ENCODE measurements at places on chromosomes 11 and 22.

DNA sequence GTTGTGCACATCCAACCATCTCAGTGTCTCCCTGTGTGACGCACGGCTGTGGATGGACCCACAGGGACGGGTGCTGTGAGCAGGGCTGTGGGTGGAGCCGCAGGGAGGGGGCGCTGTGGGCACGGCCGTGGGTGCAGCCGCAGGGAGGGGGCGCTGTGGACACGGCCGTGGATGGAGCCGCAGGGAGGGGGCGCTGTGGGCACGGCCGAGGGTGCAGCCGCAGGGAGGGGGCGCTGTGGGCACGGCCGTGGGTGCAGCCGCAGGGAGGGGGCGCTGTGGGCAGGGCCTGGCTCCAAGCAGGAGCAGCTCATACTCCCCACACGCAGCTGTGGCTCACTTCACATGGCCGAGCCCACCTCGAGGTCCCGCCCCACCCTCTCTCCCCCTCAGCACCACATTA lies 6.0 kb upstream of the MAPK11 start:
- DNase-seq: no peak

DNA sequence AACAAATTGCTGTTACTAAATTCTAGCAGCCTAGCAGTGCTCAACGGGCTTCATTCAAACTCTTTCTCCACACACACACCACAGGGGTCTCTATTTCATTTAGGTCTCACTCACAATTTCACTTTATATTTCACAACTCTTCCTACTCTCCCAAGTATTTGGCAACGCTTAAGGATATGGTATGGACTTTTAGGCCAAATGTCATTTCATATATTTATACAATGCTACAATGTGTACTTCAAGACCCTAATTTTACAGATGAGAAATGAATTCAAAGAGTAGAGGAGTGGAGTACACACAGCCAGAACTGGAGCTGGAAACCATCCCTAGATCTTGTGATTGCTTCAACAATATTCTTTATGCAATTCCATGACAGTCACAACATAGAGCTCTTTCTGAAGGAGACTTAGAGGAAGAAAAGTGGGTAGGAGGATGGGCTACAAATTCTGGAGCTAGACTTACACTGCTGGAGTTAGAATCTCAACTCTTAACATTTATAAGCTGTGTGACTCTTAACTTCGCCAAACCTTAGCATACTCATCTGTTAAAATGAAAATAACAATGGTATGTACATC lies 2.5 kb upstream of the MS4A13 start:
- DNase-seq: no peak

- no peak for DNase-seq
These were observed 19.5 kb upstream of the RASSF10 start for GRCh38 chr11:12989428-12990161.

GRCh38 chr11:95556342-95557163 lies 233.0 kb downstream of the FAM76B start:
- DNase-seq: no peak

GRCh38 chr11:27367881-27368280 lies 4.9 kb upstream of the CCDC34 start:
- DNase-seq: peak; percentile 78

DNA sequence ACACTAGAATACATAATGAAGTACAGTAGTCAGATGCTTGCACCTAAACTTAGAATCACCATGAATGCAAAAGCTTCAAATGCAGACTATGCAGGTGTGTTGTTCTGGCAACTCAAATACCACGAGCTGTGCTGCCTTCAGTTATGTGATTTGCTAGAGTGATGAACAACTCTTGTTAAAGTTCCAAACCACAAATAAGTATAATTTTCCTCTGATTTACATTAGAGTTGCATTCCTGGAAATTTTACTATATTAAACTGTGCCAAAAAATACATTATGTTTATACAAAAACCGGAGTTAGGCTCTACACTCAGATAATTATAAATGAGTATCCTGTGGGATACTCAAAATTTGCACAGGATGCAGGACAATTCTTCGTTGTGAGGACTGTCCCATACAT lies 3.0 kb downstream of the TMEM218 start:
- no peak for DNase-seq

DNA sequence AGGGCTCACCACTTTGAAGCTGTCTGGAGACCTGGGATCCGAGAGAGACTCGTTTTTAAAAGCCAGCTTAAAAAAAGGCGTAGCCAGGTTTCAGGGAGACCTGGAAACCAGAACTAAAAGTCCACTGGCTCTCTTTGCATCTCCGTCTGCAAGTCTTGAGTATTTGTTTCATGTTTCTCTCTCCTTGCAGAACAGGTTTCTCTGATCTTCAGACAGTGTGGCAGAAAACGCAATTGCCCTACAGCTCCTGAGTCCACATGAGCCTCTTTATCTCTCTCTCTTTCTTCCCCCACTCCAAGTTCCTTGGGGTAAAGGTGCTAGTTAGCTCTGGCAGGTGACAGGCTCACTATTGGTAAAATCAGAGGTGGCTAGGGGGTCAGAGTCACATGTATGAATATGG lies 67.0 kb upstream of the AMPD3 start:
- no peak for DNase-seq

GRCh38 chr22:25900390-25900789 lies 158.4 kb downstream of the MYO18B start:
- DNase-seq: no peak

DNA sequence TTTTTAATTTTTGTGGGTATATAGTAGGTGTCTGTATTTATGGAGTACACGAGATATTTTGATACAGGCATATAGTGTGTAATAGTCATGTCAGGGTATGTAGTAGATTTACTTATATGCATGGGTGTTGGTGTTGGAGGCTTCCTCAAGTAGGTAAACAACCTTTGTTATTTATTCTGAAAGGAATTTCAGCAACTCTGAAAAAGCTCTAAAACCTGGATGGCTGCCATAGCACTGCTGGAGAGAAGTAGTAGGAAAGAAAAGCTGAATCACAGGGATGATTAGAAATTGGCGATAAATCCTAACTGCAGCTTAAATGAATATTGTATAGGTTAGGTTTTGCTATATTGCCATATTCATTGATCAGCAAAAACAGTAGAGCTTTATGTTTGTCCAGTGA lies 44.4 kb upstream of the ST14 start:
- DNase-seq: peak; percentile 28

DNA sequence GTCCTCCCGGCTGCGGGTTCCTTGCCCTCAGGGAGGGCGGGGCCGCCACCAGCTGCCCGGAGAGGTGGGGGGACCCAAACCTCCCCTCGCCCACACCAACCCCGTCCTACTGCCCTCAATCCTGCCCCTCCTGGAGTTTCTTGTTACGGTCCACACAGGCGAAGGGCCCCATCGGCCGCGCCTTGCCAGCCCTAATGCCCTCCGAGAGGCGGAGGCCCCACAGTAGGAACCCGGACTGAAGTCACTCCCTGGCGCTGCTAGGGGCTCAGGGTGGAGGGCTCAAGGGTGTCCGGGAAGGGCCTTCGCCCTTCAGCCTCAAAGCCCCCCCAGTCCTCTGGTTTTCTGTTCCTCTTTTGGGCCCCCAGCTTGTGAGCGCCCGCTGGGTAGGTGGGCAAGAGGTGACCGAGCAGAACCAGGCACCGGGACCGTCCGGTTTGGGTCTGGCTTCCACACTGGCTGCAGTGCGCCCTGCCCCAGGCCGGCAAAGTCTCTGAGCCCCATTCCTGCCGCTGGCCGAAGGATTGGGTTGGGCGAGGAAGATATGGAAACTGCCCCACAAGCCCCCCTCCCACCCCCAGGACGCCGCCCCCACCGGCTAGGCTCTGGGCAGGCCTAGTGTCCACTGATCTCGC lies 24.5 kb downstream of the DUSP8 start:
- no peak for DNase-seq

DNA sequence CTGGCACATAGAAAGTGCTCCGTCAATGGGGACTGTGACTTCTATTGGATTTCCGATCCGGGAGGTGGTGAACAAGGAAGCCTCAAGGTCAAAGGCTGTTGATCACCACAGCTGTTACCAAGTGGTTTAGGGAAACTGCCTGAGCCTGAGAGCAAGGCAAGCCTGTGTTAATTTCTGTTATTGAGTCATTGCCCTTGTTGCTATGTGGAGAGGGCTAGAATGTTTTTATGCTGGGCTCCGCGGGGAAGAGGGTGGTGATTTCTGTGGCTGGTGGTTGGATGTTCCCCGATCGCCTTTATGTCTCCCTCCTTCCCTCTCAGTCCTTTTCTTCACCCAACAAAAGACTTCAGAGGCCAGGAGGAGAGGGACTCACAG lies 108.5 kb upstream of the ALX4 start:
- no peak for DNase-seq

GRCh38 chr11:72609045-72609444 lies 65.2 kb downstream of the PDE2A start:
- DNase-seq: no peak

- DNase-seq: peak; percentile 62
These were observed 76.1 kb upstream of the RTL6 start for GRCh38 chr22:44574057-44574639.

DNA sequence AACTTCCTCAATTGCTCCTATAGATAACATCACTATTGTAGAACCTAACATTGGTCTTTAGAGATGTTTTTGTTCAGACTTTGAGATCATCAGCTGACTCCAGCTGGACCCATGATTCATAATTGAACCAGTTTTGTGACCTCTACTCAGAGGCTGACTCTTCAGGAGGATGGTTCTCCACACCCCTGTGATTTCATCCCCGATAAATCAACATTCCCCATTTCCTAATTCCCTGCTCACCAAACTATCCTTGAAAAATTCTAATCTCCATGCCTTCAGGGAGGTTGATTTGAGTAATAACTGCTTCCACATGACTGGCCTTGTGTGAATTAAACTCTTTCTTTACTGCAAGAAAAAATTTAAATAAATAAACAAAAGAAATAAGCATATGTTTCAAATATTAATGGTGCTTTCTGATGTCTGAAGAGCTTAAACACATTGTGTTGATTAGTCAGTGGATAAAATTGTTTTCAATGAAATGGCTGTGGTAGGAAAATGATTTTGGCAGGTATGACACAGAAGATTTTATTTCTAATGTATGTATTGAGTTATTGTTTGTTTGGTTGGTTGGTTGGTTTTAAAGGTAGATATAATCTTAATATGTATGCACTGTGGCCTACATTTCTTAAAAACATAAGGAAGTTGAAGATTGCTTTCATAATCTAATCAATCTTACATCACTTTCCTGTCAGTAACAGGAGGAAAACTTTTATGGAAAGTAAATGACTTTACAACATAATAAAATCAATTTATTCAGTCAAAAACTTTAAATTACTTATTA lies 427.9 kb upstream of the CCDC179 start:
- DNase-seq: no peak

DNA sequence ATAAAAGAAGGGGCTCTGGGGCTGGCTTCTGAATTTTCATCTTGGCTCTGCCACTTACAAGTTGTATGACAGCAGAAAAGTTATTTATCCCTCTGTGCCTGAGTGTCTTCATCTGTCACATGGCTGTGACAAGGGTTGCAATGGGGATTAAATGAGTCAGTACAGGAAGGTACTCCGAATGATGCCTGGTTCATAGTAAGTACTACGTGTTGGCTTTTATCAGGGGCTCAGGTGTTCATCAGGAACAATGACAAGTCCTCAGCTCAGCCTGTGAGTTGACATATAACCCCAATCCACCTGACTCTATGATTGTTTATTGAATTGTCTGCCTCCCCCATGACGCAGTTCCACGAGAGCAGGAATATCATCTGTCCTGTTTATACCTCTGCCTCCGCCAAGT lies 45.7 kb downstream of the PAMR1 start:
- no peak for DNase-seq

DNA sequence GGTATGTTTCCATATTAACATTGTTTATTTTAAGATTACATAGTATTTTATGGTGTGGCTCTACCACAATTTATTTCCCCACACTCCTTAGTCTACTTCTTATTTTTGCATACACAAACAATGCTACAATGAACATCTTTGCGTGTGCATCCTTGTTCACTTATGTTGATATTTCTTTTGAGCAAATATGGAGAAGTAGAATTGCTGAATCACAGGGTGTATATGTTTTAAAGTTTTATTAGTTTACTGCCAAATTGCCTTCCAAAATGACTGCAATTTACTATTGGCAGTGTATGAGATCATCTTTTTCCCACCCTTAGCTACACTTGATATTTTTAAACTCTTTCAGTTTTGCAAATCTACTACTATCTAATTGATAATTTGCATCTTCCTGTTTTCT lies 38.7 kb upstream of the FAR1 start:
- no peak for DNase-seq

GRCh38 chr11:27410272-27410671 lies 47.3 kb upstream of the CCDC34 start:
- no peak for DNase-seq

DNA sequence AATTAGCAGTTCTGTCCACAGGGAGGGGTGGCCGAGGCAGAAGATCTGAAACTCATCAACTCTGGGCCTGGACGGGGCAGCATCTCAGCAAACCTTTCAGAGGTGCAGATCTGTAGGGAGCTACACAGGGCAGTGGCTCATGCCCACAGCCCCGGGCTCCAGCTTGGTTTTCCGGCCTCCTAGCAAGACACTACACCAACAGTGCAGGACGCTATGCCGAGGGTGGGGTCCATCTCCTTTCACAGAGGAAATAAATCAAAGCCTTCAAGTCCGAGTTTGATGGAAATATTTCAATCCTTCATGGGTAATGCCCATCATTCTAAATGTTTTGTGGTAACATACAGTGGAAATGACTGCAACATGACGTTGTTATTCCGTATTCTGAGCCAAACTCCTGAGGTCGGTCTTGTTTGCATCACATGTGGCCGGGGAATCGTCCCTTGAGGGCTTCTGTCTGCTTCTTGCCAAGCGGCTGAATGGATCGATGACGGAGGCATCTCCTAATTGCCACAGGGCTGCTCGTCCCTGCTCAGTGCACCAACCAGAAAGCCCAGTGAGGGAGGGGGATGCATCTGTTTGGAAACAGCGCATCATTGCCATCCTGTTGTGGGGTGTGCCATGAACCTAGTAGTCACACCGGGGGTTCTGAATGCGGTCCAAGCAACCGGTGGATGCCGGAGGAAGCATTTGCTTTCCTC lies 30.0 kb downstream of the LINC01488 start:
- DNase-seq: no peak

DNA sequence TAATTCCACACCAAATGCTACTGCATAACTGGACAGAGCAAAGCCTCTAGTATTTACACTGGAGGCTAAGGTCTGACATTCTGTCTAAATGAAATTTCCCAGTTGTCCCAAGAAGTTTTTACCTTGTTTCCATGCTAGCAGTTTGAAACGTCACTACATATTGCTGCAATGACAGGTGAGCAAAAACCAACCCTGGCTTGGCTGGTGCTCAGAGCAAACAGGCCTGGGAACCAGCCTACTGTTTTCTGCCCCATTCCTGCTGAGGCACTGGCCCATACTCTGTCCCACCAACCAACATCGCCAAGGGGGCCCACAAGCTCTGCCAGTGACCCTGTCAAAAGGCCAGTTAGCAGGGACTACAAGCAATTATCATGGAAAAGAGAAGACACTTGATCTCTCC lies 131.1 kb downstream of the MPPED2 start:
- DNase-seq: no peak

- no peak for DNase-seq
These were observed 69.9 kb downstream of the BUD13 start for GRCh38 chr11:116702772-116703385.

Data from NCI-H2029 treated with DMSO at 0.1 percent for 48 hours (cell line).